RCC 7860 (cell line): ENCODE measurements at places on chromosomes 5 and 9.

- DNase-seq = no peak
Observed at GRCh38 chr5:75617736-75618352, 6.6 kb downstream of the ANKDD1B start.

GRCh38 chr9:22049411-22049810 lies 40.3 kb upstream of the CDKN2B start:
- DNase-seq = no peak

- no peak for DNase-seq
Observed at GRCh38 chr5:174343826-174344225, 298.3 kb downstream of the NSG2 start.

- DNase-seq = no peak
Observed at GRCh38 chr5:55852503-55852902, 1.3 kb downstream of the IL31RA start.

DNA sequence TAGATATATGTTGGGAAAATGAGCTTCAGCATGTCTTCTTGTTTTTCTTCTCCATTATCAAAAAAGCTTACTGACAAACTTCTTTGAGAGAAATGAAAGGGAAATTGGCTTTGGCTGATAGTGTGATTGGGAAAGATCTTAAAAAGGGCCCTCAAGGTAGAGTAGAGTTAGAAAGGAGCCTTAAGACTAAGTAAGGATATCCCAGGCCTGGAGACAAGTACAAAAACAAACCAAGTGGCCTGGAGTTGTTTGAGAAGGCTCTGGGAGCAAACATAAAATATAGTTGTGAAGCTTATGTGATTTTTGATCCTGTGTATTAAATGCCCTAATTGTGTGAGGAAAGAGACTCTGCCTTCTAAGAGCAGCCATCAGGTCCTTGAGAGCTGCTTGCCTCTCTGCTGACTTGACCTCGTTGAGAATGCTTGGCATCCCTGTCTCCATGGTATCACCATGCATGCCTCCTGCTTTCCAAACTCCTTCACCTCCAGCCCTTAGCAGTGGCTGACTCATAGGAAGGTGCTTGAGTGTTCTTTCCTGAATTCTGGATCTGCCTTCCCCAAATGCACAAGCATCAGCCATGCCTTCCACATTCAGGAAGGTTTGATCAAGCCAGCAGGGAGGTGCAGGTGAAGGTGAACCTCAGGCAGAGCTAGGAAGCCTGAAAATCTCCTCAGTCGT lies 78.9 kb downstream of the SMARCA2 start:
- no peak for DNase-seq

- DNase-seq = no peak
Observed at GRCh38 chr9:111839387-111839786, 44.6 kb upstream of the SHOC1 start.

GRCh38 chr5:142100307-142100706 lies 8.3 kb upstream of the NDFIP1 start:
- DNase-seq = no peak

DNA sequence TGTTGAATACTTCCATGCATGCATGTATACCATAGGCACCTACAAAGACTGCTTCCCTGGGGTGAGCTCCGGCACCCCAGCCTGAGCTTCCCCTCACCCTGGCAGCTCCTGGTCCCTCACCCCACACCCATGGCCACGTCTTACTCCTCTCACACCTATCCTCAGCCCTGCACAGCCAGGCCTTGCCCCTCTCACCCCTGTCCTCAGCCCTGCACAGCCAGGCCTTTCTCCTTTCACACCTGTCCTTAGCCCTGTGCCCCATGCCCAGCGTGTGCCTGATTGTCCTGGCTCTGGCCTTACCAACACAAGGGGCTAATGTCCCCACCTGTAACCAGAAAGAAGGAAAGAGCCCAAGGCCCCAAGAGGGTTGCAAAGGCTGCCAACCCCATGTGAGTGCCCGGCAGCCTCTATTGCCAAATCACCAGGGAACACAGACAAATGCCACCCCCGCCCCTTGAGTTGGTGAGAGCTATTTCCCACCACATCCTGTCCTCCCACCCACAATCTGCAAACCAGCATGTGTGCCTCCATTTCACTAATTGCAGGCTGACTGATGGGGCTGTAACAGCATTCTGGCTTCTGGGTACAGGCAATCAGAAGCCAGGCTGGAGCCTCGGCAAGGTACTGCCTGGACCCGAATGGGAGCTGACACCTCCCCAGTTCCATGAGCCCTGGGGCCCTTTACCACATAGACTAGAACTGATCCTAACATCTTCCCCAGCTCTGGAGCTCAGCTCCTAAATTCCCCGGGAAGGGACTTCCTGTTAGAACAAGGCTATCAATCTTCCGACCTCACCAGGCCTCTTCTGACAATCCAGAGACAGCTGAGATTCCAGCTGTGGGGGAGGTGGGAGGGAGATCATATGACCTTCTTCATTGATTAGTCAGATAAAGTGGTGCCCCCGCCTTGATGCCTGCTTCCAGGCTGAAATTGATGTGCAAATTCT lies 78.2 kb downstream of the FAM114A2 start:
- no peak for DNase-seq

GRCh38 chr5:99331061-99331460 lies 402.3 kb upstream of the CHD1 start:
- DNase-seq = no peak

DNA sequence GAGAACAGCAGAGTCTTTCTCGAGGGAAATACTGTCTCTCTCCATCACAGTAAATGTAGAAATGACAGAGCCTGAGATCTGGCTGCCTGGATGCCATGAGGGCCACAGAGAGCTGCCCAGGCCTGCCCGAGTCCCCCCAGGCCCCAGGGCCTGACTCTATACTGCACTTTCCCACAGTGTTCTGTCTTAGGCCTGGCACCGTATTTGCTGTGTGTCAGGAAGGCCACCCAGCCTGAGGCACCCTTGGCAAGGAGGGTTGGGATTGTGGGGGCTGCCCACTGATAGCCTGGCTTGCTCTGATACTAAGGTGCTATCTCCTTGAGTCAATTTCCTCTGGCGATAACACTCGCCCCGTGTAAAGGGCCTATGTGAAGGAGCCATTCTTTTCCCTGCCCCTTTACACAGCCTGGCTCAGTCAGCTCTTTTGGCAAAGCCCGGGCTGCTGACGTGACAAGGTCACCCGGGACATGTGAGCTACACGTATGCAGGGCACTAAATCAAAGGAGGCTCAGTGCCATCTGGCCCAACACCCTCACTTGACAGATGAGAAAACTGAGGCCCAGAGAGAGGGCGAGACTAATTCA lies 630.1 kb upstream of the KLF4 start:
- no peak for DNase-seq

DNA sequence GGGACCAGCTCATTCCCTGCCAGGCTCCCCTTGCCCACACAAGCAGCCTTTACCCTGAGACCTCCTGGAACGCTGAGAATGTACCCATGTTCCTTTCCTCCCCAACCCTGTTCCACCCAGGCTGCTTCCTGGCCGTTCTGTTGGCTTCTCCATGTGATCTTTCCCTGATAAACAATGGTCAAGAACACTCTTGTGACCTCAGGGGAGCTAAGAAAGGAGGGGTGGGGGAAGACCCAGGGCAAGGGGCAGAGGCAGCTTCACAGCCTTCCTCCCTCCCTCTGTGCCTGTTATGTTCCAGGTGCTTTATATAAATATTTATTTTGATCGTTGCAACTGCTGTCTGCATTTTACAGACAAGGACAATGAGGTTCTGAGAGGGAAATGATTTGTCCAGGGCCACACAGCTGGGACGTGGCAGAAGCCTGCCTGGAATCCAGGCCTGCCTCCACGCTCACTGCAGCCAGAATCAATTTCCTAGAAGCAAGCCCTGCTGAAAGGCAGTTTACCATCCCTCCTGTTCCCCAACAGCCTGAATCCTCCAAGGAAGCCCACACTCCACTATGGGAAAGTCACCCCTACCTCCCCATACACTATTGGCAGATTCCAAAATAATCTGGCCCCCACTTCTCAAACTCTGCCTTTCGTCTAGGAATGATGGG lies 3.9 kb downstream of the SHROOM1 start:
- DNase-seq = no peak

- DNase-seq = no peak
Observed at GRCh38 chr9:31259824-31260223, 1124.6 kb upstream of the ACO1 start.

DNA sequence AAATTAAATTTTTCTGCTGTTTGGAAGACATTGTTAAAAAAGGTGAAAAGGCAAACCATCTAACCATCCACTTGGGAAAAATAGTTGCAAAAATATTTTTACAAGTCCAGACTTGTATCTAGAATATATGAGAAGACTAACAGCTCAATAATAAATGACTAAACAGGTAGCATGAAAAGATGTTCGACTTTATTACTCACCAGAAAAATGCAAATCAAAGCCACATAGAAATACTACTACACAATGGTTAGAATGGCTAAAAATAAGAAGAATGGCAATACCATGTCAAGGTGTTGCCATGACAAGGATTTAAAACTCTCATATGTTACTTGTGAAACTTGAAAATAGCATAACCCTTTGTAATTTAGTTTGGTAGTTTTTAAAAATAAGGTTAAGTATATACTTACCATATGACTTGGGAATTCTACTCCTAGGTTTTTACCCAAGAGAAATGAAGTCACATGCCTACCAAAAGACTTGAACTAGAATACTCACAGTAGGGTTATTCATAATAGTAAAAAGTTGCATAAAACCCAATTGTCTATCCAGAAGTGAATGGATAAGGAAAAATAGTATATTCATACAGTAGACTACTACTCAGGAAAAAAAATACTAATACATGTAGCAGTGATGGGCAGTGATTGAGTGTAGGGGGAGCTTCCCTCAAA lies 93.8 kb downstream of the VPS13A start:
- no peak for DNase-seq

GRCh38 chr9:109460576-109460975 lies 37.5 kb downstream of the PTPN3 start:
- DNase-seq = no peak

GRCh38 chr5:57349214-57349613 lies 133.4 kb downstream of the ACTBL2 start:
- no peak for DNase-seq

GRCh38 chr9:128409978-128410377 lies 10.7 kb upstream of the CERCAM start:
- peak; percentile 13 for DNase-seq

DNA sequence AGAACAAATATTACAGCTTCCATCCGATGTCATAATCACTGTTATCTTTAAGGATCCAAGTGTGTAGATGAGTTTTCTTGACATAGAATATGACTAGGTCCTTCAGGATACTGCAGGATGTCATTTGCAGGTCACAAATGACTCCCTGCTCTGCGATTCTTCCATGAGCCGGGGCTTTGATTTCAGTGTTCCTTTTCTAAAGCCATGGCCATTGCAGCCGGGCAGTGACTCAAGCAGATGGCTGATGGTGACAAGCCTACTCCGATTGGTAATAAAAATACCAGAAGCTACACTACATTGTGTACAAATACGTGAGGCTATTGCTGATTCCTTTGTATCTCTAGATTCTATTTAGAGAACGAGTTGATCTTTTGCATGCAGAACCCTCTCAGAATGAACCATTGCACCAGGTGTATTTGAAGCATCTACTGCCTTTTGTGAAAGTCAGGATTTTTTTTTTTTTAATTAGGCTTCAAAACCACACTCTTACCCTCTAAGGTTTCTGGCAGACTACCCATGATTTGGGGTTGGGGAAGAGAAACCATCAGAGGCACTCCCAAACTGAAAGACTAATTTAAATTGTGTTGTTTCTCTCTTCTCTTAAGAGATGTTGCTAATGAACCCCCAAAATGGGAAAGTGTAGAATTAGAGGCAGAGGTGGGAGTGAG lies 271.0 kb upstream of the ADRA1B start:
- no peak for DNase-seq

DNA sequence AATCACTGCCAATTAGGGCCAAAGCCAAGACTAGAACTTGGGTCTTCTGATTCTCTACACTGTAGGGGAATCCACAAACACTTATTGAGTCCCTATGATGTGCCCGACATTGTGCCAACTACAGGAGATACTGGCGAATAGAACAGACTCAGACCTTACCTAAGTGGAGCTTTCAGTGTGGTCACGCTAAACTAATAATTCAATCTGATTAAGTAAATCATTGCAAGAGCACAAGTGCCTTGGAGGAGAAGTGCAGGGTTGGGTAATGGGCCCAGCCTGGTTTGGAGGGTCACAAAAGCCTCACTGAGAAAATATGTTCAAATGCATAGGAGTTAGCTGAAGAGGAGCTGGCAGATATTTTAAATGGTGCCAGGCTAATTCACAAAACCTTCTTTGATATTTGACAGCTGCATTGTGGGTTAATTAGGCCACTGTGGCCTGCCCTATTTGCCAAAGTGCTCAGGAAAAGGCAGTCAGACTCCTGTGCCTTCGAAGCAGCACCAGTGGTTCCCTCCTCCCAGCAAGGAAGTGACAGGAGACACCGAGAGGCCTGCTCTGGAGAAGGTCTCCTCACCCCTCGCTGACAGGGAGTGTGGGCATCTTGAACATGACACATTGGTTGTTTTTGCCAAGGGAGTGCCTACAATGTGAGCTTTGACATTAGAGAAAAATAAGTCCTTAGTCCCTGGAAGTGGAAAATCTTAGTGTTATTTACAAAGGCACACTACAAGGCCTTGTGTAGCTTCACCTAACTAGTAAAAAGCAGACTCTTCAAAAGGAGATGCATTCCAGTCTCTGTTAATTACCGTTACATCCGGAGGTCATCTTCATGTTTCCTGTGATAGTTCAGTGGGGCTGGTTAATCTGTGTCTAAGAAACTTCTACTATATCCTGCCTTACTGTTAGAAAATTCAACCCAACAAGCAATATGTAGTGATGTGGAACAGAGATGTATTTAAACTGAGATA lies 24.1 kb upstream of the TRAF1 start:
- peak; percentile 44 for DNase-seq

DNA sequence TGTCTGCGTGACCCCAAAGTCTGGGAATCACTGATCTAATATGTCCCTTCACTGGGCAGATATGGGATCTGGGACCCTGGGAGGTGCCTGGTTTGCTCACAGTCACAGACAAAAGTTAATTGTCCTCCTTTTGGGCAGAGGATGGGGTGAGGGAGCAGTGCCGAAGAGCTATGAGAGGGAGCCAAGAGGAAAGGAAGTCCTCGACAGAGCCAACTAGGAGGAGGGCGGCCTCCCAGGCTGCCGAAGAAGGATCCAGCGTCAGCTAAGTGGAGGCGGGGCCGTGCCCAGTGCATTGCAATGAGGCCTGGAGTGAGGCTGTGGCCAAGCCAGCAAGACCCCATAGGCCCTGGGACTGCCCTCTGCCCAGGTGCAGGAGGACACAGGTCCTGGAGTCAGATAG lies 11.4 kb downstream of the AIF1L start:
- no peak for DNase-seq

DNA sequence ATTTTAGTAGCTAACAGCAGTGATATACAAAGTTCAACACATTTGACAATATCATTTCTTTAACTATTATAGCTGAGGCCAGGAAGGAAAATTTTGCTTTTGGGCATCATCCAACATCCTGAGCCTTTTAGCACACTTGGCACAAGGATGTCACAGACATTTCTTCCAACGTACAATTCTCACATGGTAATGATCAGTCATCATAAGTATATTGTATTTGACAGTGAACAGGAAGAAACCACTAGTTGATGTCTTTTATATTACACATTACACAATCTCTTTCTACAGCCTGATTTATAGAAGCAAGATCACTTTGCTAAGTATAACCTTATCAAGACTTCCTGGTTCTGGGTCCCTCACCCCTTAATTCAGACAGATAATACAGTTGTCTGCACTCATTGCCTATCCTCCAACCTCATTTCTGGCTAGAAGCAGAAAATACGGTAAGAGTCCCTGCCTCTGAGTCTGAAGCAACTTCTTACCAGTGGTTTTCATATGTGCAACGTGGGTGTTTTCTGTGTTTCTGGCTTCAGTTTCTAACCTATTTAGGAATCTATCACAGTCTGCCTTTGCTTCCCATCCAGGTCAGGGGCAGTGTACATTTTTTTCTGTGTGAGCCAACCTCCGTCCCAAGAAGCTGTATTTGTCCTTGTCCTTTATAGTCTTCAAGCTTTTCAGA lies 167.8 kb downstream of the PAM start:
- DNase-seq = no peak

GRCh38 chr9:70420441-70421271 lies 6.2 kb upstream of the KLF9 start:
- peak; percentile 65 for DNase-seq
